CD4-positive, alpha-beta T cell (primary cell): ENCODE measurements at places on chromosomes 3 and 15. TPM values are rescaled to one million over a fixed set of nuclear protein-coding genes. Genes with fewer than 3 reads are reported as not detected.

DNA sequence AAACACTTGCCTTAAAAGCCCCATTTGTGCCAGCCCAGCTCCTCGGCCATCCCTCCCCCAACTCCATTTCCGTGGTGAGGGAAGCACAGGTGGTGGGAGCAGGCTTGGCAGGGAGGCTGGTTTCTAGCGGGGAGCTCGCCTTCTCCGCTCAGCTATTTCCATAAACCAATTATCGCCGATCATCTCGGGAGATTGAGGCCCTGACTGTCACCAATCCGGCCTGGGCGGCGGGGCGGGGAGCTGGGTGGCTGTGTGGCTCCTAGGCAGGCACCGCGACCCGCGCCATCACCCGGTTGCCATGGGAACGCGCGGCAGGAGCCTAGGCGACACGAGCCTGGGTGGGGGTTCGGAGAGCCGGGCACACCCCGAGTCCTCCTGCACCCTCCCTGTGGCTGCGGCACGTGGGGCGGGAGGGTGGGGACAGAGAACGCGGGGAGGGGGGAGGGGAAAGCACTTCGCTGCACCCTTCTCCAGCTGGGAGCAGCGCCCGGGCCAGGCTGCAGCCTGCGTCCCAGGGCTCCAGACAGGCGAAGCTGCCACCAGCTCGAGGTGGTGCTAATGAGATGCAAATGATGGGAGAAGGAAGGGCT is 9.3 kb downstream of the CCDC33 start:
- DNase-seq, result peak; percentile 1
- no peaks in the 10 kb centered on the region for H3K36me3 ChIP-seq
- peaks cover 8% of the 10 kb centered on the region for H3K4me1 ChIP-seq

GRCh38 chr3:89232155-89232554 is 124.7 kb downstream of the EPHA3 start:
- H3K4me3 ChIP-seq, result no peak overlapping the region
- DNase-seq, result no peak
- no peaks in the 10 kb centered on the region for H3K4me1 ChIP-seq
- H3K27me3 ChIP-seq, result no peaks in the 10 kb centered on the region
- H3K27ac ChIP-seq, result no peak overlapping the region

DNA sequence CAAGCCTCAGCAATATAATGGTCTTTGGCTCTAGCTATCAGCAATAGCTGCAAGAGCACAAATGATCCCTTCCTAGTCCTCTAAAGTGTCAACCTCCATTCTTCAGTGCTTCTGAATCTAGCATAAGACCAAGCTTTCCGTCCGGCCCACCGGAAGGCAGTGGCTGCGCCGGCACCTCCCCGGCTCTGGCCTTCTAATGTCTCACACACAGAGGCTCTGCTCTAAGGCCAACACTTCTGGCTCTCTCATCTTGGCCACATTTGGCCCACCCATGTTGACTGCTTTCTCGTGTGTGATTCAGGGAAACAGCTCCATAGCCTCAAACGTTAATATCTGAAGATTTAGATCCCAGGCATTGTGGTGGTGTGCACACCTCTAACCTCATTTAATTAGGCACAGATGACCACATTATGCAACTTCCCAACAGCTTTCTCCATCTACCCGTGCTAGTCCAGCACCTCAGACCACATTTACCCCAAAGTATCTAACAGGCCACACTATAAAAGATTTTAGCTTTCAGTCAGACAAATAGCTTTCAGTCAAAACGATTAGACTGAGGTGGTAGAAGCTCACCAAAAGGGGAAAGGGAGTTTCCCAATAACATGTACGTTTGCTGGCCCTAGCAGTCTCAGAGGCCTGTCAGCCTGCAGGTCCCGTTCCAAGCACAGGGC is 19.3 kb downstream of the SLC51A start:
- H3K4me1 ChIP-seq, result no peaks in the 10 kb centered on the region
- no peak overlapping the region for H3K27ac ChIP-seq
- peaks cover 27% of the 10 kb centered on the region for H3K36me3 ChIP-seq
- H3K27me3 ChIP-seq, result no peaks in the 10 kb centered on the region
- H3K4me3 ChIP-seq, result no peak overlapping the region
- DNase-seq, result no peak

DNA sequence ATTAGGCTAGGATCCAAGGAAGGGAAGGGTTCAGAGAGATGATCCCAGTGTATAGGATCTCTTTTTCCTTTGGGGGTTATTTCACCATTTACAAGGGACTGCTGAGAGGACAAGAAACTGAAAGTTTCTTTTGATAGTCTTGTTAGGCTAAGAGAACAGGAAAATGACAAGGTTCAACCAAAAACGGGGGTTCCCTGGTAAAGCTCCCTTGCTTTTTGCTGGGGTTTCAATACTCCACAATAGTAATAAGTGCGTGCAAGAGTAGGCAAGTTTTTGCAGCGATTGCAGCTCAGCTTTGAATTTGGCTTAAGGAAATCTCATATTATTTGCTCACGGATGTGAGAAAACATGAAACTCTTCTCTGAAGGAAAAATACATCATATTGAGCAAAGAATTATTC is 18.8 kb upstream of the SUSD5 start:
- H3K27me3 ChIP-seq, result peaks cover 29% of the 10 kb centered on the region
- no peak for DNase-seq
- no peak overlapping the region for H3K27ac ChIP-seq
- no peak overlapping the region for H3K4me3 ChIP-seq
- no peaks in the 10 kb centered on the region for H3K4me1 ChIP-seq

DNA sequence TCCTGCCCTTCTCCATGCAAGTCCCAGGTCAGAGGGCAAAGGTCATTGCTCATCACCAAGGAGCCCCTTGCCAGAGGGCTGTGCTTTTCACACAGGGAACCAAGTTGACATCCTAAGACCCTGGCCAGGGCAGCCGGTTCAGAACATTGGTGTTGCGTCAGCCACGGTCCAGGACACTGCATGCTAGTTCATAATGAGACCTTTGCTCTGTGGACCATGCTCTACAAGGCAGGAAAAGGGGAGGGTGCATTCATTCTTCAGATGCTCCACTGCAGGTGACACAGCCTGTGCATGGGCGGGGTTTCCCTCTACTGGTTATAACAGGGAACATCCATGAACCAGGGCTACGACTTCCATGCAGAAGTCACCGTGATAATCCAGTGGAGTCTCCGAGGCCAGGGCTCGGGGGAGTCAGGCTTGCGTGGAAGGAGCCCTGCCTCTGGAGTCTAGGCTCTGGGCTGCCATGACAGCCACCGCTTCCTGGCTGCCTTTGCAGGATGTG is 81.6 kb downstream of the OCA2 start:
- no peaks in the 10 kb centered on the region for H3K36me3 ChIP-seq
- H3K27ac ChIP-seq, result no peak overlapping the region
- H3K4me3 ChIP-seq, result no peak overlapping the region
- no peaks in the 10 kb centered on the region for H3K27me3 ChIP-seq
- no peak for DNase-seq
- H3K4me1 ChIP-seq, result peaks cover 8% of the 10 kb centered on the region

GRCh38 chr15:60829416-60829815 is 350.5 kb upstream of the ICE2 start:
- no peaks in the 10 kb centered on the region for H3K36me3 ChIP-seq
- H3K4me3 ChIP-seq, result no peak overlapping the region
- H3K4me1 ChIP-seq, result no peaks in the 10 kb centered on the region

DNA sequence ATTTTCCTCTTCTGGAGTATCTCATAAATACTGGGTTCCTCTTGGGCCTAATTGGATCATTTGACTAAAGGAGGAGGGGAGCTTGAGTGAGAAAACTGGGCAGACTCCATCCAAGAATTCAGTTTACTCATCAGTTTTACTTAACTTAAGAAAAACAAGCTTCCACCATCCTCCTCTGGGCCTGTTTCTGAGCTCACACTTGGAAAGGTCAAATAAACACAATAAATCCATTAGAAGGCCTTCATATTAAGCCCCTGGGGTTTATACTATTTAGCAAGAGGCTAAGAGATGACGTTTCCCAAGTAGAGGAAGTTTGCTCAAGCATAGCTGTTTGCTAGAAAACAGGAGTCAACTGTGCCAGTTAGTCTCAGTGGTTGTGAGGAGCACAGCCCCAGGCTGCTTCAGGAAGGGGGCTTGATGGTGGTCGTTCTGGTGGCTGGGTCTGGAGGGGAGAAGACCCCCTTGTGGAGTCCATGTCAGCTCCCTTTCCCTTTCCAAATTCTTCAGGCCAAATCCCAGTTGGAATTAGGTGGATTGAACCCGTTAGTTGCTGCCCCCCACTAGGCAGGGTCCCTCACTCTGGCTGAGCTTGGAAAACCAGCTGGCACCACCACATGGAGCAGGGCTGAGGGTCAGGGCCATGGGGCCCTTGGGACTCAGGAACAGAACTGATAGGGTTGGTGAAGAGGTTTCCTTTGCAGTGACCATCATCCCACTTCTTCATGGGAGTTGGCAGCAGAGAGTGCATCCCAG is 64.8 kb downstream of the SPSB4 start:
- peaks cover 2% of the 10 kb centered on the region for H3K27me3 ChIP-seq
- no peaks in the 10 kb centered on the region for H3K36me3 ChIP-seq
- no peak overlapping the region for H3K27ac ChIP-seq
- no peak for DNase-seq

- peaks cover 19% of the 10 kb centered on the region for H3K36me3 ChIP-seq
- H3K4me3 ChIP-seq, result no peak overlapping the region
- no peak overlapping the region for H3K27ac ChIP-seq
- H3K27me3 ChIP-seq, result no peaks in the 10 kb centered on the region
- no peaks in the 10 kb centered on the region for H3K4me1 ChIP-seq
- DNase-seq, result no peak
These were observed 19.4 kb downstream of the CDV3 start for GRCh38 chr3:133592843-133593242.

GRCh38 chr3:111472556-111472955 is 69.4 kb upstream of the CD96 start:
- H3K36me3 ChIP-seq, result no peaks in the 10 kb centered on the region
- no peak overlapping the region for H3K27ac ChIP-seq
- no peak overlapping the region for H3K4me3 ChIP-seq
- H3K27me3 ChIP-seq, result no peaks in the 10 kb centered on the region

DNA sequence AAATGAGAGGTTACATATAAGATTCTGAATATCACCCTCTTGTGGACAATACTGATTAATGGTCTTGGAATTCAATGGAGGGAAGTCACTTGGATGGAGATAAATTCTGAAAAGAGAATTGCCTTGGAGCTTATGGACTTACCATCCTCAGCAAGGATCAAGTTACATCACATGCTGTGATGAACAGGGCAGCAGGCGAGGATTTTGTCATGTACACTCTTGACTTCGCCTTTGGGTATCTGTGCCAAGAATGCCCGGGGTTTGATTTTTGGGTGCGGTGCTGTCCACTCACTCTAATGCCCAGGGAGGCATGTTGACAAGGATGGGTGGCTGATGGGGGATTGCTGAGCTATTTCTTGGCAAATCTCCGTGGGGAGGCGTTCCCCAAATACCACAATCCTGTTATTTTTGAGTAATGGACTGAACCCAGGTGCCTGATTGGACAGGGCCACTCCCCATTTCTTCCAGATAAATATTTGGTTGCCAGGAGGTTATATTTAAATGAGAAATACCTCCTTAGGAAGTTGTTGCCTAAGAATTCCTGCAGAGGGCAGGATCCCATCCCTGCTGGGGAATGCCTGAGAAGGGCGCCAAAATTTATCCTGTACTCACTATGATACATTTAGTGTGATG is 96.3 kb downstream of the TPRG1 start:
- no peak for DNase-seq
- H3K27me3 ChIP-seq, result no peaks in the 10 kb centered on the region
- H3K4me1 ChIP-seq, result peaks cover 4% of the 10 kb centered on the region
- no peaks in the 10 kb centered on the region for H3K36me3 ChIP-seq

GRCh38 chr3:111473550-111473949 is 68.4 kb upstream of the CD96 start:
- H3K36me3 ChIP-seq, result no peaks in the 10 kb centered on the region
- no peak overlapping the region for H3K27ac ChIP-seq
- no peak overlapping the region for H3K4me3 ChIP-seq
- no peaks in the 10 kb centered on the region for H3K27me3 ChIP-seq
- H3K4me1 ChIP-seq, result no peaks in the 10 kb centered on the region

DNA sequence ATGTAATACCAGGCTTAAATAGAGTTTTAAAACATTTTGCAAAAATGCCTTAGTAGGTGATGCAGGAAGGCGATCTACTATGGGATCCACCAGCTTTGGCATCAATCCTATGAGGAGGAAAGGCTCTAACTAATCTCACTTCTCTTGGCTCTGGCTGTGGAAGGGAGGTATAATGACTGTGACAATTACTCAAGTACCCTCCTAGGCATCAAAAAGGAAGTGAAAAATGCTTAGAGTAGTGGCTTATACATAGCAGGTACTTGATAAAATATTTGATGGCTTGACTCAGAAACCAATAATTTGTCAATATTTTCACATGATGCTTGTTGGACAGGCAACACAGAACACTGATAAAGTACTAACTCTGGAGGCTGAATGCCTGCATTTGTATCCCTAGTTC is 34.1 kb upstream of the SERPINI2 start:
- no peaks in the 10 kb centered on the region for H3K27me3 ChIP-seq
- H3K27ac ChIP-seq, result no peak overlapping the region
- no peak overlapping the region for H3K4me3 ChIP-seq
- no peak for DNase-seq
- H3K4me1 ChIP-seq, result no peaks in the 10 kb centered on the region

DNA sequence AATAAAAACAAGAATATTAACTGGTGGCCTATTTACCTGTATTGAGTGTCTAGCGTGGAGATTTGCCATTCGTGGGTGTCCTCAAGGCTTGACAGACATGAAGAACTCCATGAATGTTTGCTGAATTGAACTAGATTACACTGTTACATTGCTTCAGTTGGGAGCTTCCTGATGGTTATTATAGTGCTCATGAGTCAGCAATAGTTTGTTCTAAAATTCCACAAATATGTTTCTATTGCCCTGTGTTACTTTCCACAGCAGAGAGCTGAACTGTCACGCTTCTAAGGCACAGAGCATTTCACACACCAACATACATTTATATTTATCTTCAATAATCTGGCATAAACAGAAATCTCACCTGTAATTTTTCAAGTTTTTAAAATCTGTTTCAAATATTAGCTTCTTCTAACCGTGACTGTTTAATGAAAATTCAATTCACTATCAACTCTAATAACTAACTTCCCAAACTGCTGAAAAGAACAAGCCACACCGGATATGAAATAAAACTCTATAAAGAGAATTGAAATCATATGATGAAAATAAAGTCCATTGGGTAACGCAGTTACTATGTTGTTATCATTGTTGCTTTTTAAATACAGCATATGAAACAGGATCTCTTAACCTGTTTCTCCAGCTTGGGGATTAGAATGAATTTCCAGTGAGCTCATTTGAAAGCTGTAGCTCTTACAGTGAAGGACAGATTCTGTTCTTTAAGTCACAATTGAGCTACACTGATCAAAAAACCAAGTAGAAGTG is 61.2 kb upstream of the MCF2L2 start:
- peaks cover 50% of the 10 kb centered on the region for H3K36me3 ChIP-seq
- no peak overlapping the region for H3K27ac ChIP-seq
- no peak for DNase-seq
- no peak overlapping the region for H3K4me3 ChIP-seq

GRCh38 chr3:143654906-143655305 is 193.4 kb downstream of the SLC9A9 start:
- H3K4me1 ChIP-seq, result no peaks in the 10 kb centered on the region
- H3K36me3 ChIP-seq, result peaks cover 24% of the 10 kb centered on the region
- no peak for DNase-seq
- no peak overlapping the region for H3K27ac ChIP-seq
- H3K27me3 ChIP-seq, result no peaks in the 10 kb centered on the region

Gene CYP19A1
- not detected for total RNA-seq

Gene GNAT1
- 0.11 TPM for total RNA-seq

Gene RTP3
- not detected for total RNA-seq

Gene GOLGA6L7
- total RNA-seq, result not detected

Gene NPAP1
- total RNA-seq, result not detected

Gene SCG5
- not detected for total RNA-seq

Gene MED12L
- 0.49 TPM for total RNA-seq

Gene FGF7
- not detected for total RNA-seq

Gene UROC1
- not detected for total RNA-seq

Gene CNTN6
- not detected for total RNA-seq
